Esophagus squamous epithelium (tissue), 5 donors: ENCODE measurements at places on chromosomes 3 and 15.

- DNase-seq: no peak
Measured at GRCh38 chr15:76996526-76997401, 1.8 kb downstream of the PSTPIP1 start.

- no peak for DNase-seq
Measured at GRCh38 chr15:60218256-60218655, 179.5 kb downstream of the ANXA2 start.

GRCh38 chr3:54085936-54086335 lies 36.4 kb upstream of the CACNA2D3 start:
- no peak for DNase-seq

GRCh38 chr3:193954752-193955151 lies 181.2 kb upstream of the HES1 start:
- DNase-seq: no peak

DNA sequence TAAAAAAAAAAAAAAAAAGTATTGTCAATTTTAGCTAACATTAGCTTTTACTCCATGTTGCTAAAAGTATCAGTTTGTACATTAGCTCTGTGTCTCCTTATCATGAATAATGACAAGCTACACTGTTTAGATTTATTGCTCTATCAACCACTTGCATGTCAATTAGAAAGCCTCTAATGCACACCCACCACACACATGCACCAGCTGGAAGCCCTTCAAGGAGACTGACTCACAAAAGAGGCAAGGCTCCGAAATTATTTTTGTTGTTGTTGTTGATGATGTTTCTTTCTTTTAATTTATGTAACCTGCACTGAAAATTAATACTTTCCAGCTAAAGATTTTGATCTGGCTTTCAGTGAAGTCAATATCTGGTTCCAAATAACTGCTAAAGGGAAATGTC lies 71.5 kb downstream of the ETFA start:
- no peak for DNase-seq

GRCh38 chr15:96687388-96688107 lies 357.0 kb downstream of the NR2F2 start:
- DNase-seq: no peak

GRCh38 chr3:197425485-197426120 lies 127.2 kb upstream of the DLG1 start:
- no peak for DNase-seq

DNA sequence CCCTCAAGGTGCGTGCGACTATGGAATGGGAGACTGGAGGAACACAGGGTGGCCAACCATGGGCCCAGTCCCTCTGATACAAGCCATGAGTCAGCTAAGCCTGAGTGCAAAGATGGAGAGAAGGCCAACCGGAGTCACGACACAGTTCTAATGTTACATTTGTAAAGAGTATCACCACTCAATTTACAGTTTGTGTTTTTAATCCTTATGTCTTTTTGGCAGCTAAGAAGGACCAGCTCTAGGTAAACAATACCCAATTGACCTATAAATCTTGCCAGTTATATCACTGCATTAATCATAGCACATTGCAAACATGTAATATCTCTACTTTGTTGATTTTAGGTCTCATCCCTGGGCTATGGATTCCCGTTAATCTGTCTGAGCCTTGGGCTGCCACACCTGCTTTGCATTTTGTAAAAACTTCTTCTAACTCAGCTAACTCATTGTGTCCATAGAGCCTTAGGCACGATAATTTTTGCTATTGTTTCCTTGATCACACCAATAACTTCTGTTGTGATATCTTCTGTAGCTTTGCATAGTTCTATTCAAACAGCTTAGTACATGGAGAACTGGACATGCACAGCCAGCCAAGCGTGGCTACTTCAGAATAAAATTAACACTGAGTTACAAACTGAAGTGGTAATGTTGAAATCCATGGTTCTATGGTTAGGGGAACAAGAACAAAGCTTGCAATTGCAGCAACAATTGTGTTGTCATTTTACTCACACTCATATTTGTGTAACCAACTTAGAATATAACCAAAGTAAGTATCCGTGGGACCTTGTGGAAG lies 50.3 kb downstream of the LSM3 start:
- DNase-seq: no peak

GRCh38 chr15:39896846-39897245 lies 23.2 kb downstream of the GPR176 start:
- no peak for DNase-seq

DNA sequence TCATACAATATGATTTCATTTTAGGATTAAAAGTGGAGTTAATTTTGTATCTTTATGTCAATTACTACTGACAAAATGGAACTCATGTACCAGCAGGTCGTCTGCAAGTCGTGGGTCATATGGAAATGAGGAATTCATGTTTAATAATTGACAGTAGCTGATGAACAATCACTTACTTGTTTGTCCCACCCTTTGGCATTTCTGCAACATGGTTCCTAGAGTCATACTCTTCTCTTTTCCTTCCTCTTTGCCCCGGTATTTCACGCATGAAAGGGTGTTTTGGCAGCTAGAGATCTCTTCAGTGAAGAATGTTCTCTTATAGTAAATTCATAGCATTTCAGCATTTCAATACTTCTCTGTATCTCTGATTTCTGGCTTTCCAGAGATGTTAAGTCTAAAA lies 133.3 kb upstream of the SLC24A5 start:
- DNase-seq: no peak

DNA sequence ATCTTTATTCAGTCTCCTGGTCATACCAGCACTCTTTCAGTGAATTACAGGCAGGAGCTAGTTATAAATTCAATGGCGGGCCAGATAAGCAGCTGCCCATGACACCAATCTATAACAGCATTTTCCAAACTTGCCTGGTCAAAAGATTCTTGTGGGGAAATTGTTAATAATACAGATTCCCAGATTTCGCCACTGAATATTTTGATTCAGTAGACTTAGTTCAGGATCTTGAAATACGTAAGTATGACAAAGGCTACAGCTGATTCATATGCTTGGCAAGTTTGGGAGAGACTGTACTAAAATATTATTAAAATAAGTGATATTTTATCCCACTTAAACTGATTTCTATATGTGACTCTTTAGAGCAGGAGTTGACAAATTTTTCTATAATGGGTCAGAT lies 119.3 kb downstream of the TMCO5A start:
- no peak for DNase-seq

GRCh38 chr15:65651831-65652749 lies 30.4 kb downstream of the SLC24A1 start:
- DNase-seq: no peak

DNA sequence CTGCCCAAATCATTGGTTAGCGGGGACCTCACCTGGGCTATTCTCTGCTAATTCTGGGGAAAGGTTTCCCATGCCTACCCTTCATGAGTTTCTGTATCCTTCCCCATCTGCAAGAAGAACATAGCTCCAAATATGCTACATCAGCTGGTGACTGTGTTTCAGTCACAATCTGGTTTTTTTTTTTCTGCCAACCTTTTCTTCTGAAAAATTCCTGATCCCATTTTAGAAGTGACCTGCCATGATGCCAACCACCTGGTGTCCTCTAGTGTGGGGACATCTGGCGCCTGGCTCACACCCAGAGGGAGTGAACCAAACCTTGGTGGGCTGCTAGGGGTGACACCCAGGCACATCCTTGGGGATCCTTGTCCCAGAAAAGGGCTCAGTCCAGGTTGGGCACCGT lies 76.1 kb downstream of the CHRD start:
- no peak for DNase-seq

DNA sequence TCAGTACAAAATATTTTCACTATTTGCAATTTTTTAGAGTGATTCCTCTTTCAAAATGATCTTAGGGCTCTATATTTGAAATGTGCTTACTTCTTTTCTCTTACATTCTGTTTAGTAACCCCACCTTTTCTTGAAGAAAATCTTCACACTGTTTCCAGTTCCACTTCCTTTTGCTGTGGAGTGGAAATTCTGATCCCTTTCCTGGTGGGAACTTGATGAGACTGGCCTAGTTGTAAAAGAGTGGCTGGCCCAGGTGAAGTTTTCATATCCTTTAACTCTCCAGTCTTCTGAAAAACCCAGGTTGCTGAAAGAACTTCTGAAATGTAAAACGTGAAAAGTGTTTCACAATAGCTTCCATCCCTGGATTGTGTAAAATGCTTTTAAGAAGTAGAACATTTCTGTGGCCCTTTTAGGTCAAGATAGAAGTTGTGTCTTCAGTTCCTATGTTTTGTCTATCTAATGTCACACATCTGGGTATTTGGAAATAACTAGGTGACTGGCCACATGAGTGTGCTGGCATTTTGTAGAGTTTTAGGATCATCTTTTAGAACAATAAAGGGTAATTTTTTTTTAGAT lies 84.8 kb upstream of the LRIG1 start:
- no peak for DNase-seq

GRCh38 chr3:72041511-72041910 lies 256.6 kb upstream of the PROK2 start:
- no peak for DNase-seq

GRCh38 chr3:87287011-87287410 lies 10.6 kb upstream of the POU1F1 start:
- DNase-seq: no peak

DNA sequence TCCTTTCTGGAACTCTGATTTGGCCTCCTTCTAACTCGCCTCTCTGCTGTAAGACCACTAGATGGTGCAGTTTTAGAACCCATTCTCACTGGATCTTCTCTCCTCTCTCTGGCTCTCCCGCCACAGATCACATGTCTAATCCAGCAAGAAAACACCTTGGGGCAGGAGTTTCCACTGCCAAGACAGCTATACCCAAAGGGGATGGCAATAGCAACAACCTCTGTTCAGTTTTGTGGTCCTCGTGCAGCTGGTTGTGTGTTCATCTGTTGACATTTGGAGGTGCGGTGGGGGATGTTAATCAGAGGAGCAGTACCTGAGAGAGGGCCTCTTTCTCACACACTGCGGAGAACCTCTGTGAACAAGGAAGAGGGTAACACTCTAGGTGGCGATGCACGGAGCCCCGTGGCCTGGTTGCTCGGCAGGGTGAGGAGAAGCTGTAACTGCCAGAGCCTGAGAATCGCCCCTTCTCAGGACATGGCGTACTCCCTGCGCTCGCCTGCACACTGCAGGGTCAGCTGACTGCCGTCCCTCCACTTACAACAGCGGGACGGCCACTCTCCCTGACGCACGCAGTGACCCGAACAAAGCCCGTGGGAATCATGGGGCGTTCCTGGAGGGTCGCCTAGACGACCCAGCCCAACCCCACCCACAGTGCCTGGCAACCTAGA lies at the start of gene TEX55:
TEX55 (plus strand) TSS at position 666 of the 668 bp plus-strand sequence. CDS start 25 bp downstream, outside the sequence.
- DNase-seq: no peak

DNA sequence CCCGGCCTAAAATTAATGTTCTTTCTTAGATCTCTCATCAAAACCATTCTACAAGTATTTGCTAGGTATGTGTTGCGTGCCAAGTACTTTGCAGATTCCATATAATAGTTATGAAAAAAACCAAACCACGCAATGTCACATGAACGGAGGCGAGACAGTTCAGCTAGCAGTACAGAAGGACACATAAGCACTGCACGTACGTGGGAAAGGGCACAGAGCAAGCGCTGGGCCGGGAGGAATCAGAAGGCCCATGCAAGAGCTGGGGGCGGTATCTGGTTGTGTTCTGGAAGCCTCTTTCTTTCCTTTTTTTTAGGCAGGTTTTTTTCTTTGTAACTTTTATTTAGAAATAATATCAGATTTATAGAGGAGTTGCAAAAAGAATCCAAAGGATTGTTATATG lies 11.3 kb downstream of the PDIA5 start:
- no peak for DNase-seq

DNA sequence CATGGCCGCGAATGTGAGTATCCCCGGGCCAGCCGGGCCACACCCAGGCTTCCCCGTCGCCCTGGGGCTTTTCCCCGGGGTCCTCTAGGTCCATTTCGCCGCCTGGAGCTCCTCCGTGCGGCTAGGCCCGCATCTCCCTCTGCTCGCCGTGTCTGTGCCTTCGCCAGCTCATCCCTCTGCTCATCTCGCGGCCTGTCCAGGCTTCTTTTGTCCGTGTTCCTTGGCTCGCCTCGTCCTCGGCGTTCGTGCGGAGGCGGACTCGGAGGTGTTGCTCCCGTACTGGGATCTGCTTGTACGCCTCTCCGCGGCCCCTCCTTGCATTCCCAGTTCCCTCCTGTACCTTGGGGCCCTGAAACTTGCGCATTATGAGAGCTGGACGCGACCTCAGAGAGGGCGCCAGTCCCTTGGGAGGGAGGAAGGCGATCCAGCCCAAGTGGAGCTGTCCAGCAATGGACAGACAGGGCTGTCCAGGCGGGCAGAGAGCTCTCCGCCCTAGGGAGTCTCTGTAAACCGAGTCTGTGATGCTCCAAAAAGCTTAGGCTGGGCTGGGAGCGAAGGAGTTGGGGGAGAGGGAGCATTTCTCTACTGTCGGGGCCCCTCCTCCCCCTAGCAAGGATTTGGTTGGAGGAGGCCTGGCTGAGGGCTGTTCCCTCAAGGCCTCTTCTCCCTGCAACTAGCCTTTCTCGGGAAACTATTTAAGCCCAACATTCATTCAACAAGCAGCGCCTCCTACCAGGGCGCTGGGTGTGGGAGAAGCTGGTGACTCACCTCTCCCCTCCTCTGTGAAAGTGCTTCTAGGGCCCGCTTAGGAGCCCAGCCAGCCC lies 553 bp downstream of the TMEM43 start:
- no peak for DNase-seq

- DNase-seq: no peak
Measured at GRCh38 chr3:52892625-52893311, 4.6 kb downstream of the STIMATE start.

DNA sequence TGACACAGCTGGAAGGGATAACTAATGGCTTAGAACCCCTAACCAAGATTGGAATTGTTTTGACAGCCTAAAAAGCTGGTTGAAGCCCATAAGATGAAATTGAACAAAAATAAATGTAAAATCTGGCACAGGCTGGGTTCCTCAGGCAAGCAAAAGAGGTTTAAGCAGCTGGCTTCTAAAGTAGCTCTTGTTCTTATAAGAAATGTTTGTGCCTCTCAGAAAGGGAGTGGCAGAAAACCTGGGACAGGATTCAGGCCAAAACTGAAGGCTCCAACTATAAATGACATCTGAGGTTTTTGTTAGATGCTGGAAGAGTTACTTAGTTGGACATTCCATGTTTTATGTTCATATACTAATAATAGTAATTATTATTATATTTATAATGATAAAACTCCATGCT lies 378.3 kb downstream of the CNTN4 start:
- DNase-seq: no peak

DNA sequence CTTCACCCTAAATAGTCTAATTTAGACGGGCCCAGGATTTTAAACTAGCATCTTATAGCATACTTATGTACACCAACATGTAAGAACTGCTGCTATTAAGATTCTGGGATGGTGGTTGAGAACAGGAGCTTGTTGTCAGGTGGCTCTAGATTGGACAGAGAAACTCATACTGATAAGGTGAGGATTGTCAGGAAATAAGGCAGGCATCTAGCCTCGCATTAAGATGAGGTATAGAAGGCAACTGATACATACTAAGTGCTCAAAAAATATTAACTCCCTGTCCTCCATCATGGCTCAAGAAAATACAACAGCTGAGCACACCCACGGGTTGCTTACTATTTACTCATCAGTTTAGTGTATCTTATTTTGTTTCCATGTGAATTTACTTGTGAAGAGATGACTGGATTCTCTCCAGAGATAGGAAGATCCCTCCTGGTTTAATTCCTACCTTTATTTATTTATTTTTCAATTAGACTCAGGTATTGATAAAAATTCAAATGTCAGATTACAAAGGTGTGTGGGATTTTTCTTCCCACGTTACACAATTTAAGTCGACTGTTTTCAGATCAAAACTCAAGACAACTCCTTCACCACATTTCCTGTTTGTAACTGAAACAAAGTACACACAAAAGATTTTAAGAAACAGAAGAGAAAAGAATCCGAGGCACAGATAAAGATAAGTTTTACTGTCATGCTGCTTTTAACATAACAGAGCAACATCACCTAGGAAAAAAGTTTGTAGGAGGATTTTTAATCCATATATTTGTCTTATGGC lies at the start of gene TRAT1:
TRAT1 (plus strand) TSS at position 664 of the 775 bp plus-strand sequence. CDS start 142 bp downstream, outside the sequence.
- no peak for DNase-seq
